ENCODE measurements at places on chromosomes 5 and 9.

DNA sequence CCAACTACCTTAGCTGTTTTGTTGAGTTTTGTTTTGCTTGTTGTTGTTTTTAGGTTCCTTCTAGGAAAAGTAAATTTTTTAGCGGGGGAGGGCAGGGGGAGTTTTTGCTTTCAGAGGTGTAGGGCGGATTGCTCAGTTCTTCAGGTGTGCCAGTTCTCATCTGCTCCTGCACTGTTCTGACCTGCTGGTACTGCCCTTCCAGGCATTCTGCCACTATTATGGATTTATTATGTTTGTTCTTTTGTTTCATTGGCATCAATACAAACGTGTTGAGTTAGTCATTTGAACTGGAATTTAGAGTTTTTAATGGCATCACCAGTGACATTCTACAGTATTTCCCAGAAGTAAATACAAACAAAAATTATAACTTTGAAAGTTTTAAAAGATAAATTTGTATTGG, 26.0 kb downstream of the ERCC6L2 start:
- DNase-seq: no peak

DNA sequence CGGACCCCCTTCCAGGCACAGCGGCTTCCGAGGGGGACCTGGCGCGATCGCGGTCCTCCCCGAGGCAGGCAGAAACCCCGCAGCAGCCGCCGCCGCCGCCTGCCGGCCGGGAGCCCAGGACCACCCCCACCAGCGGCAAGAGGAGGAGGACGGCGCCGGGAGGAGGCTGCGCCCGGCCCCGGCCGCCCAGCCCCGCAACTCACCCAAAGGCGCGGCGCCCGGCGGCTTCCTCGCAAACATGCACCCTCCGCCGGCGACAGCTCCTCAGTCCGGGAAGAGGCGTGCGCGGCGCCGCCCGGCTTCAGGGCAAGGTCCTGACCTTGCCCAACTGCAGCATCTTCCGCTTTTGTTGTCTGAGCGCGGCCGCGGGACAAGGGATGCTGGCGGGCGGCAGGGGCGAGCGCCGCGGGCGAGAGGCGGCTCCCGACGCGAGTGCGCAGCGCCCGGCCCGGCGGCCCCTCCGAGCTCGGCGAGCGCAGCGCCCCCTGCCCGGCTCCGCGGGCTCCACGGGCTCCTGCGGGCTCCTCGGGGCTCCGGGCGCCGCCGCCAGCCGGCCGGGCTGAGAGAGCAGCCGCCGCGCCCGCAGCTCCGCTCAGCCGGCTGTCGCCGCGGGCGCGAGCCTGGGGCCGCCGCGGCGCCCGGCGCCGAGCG, 507 bp downstream of the CTNND2 start:
- DNase-seq: no peak

DNA sequence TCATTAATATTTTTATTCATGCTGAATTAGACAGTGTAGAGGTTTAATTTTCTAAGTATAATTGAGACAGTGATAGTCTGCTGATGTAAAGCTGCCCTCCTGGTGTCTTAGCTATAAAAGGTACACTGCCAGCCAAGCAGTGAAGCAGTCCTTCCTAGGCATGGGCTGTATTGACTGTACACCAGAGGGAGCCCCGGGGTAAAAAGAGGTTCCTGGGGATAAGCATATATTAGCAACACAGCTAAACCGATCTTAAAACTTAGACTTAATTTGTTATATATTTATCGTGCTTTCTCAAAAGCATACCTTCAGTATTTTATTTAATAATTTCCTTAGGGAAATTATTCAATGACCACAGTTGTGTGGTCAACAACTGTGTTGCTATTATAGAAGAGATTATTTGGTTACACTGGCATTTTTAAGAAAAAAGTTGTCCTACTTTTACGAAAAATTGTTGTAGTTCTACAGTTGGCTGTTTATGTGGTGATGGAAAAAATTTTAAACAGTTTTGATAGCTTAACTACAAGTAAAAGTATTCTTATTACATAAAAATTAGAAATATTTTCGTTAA, 68.8 kb downstream of the ELL2 start:
- DNase-seq: no peak

DNA sequence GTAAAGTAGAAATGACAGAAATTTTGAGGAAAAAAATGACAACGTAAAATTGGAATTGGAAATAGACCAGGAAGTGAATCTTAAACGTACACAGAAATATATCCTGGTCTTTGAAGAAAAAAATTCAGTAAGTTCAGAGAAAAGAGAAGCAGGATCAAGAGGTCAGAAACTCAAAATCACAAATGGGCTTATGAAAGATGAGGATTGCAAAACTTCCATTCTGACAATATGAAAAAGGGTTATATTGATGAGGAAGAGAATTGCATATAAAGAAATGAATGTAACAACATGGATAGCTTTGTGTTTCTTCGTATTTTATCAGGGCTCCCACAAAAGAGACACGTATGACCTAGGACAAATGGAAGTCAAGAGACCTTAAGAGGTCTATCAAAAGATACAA, 58.1 kb downstream of the OXCT1 start:
- DNase-seq: no peak

GRCh38 chr5:139414581-139415130, 10.8 kb upstream of the SPATA24 start:
- DNase-seq: no peak

Data from stimulated activated CD8-positive, alpha-beta memory T cell treated with anti-CD3 and anti-CD28 coated beads, Interleukin-7, amount 100 ng/mL, for 48 hours (primary cell).